Right hindlimb (tissue), 1 donor: ENCODE measurements at places on chromosomes 5 and 9.
A peak's percentile ranks its signal among the peaks of the same experiment; 100 is the strongest.

DNA sequence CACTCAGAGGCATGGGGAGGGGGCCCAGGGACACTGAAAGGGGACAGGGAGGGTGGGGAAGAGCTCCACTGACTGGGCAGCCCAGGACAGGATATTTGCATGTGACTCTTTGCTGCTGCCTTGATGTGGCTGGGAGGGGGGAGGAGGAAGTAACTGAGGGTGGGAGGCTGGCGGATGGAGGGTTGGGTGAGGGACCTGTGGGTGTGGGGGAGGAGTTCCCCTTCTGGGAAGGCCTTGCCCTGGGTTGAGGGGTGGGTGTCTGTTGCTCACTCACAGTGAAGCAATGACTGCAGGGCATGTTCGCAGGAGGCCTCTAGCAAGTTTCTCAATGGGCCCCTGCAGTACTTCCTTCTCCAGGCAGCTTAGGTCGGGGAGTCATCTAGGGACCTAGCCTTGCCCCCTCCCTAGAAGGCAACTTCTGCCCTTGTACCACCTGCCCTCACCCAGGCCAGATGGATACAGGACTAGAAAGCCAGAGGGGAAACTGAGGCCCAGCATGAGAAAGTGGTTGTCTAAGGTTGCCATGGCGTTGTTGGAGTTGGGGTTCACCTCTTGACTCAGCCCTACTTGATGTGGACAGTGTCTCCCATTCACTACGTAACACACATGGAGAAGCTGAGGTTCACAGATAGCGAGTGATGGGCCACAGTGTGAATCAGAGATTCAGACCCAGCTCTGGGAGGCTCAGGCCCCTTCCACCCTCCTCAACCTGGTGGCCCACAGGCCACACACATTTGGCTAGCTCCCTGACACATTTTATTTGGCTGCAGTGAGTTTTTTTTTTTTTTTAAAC lies 3.0 kb downstream of the GRK6 start:
- DNase-seq, result no peak

DNA sequence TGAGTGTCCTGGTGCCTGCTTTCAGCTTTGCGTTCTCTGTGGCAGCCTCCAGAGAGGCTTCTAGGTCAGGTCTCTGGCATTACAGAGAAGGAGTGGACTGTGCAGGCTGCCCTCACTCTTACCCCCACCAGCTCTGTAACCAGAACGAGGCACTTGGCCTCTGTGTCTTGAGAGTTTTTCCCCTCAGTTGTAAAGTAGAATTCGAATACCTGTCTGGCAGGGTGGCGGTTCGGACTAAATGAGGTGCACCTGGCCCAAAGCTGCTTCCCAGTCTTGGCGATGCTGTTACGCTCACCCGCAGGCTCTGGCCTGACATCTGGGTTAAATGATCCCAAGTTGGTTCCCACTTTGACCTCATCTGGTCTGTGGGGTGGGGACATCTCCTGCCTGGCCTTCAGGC lies 40.1 kb downstream of the FAM78A start:
- no peak for DNase-seq

DNA sequence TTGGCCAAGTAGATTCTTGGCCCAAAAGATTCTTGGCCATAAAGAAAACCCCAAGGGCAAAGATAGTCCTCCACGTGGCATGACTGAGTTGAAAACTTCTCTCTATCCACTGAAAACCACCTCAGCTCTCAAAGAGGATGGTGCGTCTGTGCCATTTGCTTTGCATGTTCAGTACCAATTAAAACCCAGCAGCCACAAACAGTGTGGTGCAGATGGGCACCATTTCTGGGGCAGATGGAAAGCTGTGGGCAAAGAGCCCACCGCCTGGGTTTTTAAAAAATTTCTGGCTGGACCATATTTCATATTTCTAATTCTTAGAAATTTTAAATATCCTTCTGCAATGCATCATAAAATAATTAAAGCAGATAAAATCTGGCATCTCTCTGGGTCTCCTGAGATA lies 84.5 kb upstream of the PUM3 start:
- DNase-seq, result no peak

DNA sequence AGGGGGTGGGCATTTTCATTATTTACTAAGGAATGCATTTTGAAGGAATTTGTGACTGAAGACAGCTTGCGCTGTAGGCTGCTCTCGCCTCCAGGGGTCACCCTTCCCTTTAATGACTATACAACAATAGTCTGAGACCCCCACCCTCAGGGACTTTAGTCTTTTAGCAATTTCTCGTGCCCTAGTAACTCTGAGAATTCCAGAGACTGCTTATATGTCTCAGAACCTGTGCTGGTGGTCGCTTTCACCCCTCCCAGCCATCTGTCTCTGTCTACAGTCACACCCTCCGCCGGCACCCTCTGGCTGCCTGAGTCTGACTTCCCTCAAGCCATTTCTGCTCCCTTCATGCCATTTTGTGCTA lies 671.4 kb downstream of the NR2F1-AS1 start:
- peak; percentile 29 for DNase-seq

- DNase-seq, result no peak
These were observed 269.9 kb downstream of the TLR4 start for GRCh38 chr9:117974108-117974507.

DNA sequence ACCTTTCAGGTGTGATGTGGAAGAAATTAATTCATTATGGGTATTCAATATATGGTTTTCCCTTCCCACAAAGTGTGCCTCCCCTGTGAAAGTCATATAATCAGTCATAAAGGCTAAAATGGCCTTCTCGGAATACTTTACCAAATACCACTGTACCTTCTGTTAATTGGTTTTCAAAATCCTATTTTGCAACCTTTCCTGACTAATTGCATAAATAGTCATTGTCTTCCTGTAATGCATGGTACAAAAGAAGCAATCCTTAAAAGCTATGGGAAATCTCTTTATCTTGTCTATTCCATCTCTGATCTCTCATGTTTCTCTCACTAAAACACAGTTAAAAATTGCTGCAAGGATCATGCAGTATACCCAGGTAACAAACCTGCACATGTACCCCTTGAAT lies 44.3 kb upstream of the UGCG start:
- DNase-seq, result no peak

DNA sequence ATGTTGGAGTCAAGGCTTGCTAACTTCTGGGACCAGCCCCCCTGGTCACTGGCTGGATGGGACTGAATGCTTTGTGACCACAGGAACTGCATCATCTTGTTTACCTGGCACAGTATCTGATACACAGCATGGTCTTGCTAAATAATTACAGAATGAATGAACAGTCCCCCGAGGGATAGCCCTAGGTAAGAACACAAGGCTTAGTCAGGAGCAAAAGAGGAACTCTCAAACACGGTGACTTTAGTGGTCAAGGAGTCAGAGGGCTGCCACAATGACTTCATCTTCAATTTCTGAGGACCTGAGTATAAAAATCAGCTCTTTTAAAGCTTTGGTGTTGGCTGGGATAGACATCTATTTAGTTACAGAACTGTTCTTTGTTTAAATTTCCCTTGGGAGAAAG lies 15.1 kb upstream of the CXCL14 start:
- DNase-seq, result no peak

DNA sequence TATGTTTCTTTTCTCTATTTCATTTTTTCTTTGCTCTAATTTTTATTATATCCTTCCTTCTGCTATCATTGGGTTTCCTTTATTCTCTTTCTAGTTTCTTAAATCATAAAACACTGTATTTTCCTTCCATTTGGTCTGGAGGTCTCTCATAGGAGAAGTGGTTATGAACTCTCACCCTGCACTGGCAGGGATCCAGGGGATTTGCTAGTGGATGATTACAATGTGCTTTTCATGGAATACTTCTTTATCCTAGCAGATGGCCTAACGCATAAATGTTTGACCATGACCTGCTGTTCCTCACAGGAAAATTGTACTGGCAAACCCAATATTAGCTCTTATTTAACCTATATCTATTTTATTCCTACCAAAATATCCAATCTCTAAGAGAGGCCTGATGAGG lies 31.5 kb upstream of the SGCD start:
- DNase-seq, result peak; percentile 42

DNA sequence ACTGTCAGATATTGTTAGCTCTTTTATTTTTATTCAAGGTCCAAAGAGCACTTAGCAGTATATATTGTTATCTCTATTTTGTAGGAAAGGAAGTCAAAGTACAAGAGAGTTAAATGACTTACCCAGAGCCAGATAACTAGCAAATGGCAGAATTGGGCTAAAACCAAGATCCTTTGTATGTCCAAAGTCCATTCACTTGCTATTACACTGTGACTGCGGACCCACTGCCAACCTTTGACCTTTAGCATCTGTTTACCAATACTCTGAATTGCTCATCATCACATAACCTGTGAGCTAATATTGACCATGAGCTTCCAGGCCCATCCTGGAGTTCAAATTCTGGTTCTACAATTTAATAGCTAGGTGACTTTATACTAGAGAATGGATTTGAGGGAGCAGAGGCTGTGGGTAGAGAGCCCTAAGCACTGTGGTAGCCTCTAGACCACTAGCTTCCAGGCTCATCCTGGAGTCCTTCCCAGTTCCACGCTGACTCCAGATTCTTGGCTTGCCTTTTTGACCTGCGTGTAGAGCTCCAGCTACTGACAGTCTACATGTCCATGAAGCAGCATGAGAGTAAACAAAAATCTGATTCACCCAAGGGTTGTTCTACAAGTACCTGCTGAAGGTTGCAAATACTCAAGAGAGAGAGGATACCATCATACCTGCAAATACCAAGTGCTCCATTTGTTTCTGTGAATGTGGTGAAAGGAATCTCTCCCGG lies 424.0 kb downstream of the SH3GL2 start:
- DNase-seq, result no peak

GRCh38 chr5:53256746-53257145 lies 147.2 kb upstream of the MOCS2 start:
- DNase-seq, result no peak

DNA sequence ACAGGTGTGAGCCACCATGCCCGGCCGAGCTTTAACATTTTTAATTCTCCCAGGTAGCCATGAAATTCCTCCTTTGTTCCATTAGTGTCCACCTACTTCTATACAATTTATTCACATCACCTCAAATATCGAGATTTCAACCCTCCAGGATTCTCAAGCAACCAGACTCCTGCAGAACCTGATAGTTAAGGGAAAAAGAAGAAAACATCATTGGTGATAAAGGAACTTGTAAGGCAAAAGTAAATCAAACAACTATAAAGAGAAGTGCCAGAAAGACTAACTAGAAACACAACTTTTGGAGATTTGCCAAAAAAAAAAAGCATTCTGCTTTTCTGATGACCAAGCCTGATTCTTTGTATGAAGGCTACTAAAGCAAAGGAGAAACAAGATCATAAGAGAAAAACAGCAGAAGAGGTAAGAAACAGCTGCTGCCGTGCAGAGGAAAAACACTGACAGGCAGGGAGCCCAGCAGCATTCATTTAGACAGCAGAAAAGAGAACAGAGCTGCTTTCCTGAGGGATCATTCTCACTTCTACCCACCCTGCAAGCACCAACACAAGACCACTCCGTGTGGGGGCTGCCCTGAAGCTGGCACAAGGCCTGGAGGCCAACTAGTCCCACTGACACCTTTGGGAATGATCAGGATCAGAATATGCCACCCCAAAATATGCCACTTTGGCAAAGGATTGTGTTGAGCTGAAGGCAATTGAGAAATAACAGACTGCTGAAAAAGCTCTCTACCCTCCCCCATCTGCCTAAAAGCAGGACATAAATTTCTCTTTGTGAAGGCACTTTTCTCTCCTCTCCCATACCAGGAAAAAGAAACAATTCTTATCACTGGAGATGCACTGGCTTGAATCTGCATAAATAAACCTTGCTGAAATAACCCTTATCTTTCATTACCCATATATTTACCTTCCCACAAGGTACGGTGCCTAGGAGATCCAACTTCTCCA lies 75.1 kb downstream of the ALDH7A1 start:
- no peak for DNase-seq

DNA sequence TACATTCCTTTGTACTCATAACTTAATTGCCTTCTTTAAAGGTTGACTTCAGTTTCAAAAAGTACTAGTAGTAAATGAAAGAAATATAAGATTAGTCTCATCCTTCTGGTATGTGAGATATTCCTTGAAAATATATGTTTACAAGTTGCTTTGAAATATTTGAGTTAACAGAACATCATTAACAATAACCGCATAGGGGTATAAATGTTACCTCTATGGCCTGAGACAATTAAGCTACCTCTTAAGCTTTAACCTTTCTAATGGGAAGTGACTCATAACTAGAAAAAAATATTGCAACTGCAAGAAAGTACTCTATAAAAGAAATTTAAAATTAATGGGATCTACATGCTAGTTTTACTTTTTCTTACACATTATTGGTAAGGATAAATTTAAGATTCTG lies 399.0 kb downstream of the CDH10 start:
- DNase-seq, result no peak
